ENCODE measurements at places on chromosomes 6 and 20.

DNA sequence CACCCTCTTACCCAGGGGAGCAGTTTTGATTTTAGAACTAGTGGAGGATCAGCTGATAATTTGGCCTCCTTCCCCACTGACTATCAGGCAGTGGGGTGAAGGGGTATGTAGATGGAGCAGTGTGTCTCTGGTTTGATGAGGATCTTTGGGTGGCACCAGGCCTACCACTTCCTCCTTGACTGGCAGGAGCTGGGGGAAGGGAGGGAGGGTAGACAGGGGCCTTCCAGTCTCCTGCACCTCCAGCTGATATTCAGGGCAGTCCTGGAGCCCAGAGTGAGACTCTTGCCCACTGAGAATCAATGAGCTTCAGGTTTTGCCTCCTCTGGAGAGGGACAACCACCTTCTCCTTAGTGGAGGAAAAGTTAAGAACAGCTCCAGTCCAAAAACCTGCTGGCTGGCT is 3.2 kb downstream of the DEF6 start:
- DNase-seq: peak; percentile 42

GRCh38 chr20:61056627-61057442 is 195.2 kb upstream of the CDH4 start:
- no peak for DNase-seq

DNA sequence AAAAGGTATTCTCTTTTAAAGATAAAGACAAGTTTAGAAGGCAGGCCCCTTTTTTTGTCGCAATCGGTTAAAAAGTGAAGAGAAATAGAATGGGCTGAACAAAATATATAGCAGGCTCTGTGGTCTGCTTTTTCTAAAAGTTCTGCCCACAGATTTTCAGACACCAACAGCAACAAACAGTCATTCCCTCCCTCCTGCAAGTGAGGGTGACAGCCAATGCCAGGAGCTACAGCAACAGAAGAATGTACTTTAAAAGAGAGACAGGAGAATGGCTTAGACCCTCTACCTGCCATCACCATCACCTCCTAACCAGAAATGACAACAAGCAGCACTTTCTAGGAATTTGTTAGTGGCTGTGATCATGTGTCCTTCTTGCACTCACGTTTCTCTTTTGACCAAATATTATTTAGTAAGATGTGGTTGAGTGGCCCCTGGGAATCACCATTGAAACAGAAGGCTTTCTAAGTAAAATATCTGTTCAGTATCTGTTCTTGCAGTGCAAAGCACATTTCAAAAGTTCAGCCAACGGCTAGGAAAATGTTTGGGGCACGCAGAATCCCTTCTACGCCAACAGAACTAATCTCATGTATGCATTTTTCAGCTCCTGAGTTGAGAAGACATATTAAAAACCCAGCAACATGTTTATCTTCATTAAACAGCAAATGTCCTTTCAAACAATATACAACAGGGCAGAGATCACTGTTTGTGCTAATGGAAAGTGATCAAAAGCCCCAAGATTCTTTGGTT is 248.5 kb downstream of the ATXN1 start:
- no peak for DNase-seq

- no peak for DNase-seq
Measured at GRCh38 chr20:24679448-24680047, 210.1 kb downstream of the SYNDIG1 start.

GRCh38 chr20:24917797-24918578 is 31.1 kb upstream of the CST7 start:
- DNase-seq: peak; percentile 60

- DNase-seq: peak; percentile 37
Measured at GRCh38 chr20:8132484-8133309, 631 bp downstream of the PLCB1 start.

DNA sequence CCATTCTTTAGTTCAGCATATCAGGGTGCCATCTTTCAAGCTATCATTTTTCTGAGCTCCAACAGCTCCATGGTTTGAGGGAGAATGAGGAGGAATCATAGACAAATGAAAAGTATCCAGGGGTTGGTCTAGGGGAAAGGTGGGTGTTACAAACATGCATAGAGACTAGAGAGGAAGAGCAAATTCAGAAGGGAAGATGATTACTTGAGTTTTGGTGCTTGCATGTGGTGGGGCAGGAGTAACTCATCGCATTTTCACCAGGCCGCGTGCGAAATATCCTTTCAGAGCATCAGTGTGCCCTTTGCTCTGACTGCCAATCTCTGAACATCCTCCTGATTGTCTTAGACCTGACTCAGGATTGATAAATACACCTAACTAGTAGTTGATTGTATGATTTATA is 7.7 kb upstream of the BICRAL start:
- DNase-seq: peak; percentile 45

GRCh38 chr6:35413911-35414310 is 38.2 kb upstream of the FANCE start:
- no peak for DNase-seq

DNA sequence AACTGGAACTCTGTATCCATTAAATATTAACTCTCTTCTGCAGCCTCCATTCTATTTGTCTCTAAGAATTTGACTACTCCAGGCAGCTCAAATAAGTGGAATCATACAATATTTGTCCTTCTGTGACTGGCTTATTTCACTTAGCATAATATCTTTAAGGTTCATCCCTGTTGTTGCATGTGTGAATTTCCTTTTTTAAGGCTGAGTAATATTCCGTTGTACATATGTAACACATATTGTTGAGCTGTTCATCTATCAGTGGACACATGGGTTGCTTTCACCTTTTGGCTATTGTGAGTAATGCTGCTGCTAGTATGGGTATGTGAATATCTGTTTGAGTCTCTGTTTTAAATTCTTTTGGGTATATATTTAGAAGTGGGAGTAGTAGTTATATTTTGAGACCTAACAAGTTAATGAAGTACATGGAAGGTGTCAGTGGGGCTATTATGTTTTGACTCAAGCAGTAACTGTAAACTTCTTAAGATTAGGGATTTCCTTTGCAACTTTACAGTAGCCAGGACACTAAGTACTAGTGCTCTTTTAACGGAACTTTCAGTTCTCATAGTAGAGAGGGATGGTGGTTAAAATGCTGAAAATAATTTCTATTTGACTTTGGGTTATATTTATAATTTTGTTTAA is 29.7 kb upstream of the TMEM217 start:
- no peak for DNase-seq

DNA sequence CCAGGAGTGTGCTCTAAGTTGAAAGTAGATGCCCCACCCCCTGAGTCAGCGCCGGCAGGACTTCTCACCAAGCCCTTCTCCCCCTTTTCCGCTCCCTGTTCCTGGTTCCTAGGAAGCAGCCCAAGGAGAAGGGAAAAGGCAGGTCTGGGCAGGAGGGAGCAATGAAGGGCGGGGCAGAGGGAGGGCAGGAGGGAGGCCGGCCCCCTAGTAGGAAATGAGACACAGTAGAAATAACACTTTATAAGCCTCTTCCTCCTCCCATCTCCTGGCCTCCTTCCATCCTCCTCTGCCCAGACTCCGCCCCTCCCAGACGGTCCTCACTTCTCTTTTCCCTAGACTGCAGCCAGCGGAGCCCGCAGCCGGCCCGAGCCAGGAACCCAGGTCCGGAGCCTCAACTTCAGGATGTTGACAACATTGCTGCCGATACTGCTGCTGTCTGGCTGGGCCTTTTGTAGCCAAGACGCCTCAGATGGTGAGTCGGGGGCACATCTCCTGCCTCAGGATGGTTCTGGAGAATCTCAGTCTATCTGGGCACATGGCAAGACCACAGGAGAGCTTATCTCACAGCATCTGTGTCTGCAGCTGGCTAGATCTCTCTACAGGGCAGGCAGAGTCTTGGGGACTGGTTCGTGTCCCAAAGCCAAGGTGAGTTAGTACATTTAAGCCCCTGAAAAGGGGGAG is at the start of gene PROCR:
Gene PROCR, plus strand, starts transcription at position 320 of the 681 bp plus-strand sequence. Its CDS starts 83 bp downstream, at position 403.
- DNase-seq: peak; percentile 32

DNA sequence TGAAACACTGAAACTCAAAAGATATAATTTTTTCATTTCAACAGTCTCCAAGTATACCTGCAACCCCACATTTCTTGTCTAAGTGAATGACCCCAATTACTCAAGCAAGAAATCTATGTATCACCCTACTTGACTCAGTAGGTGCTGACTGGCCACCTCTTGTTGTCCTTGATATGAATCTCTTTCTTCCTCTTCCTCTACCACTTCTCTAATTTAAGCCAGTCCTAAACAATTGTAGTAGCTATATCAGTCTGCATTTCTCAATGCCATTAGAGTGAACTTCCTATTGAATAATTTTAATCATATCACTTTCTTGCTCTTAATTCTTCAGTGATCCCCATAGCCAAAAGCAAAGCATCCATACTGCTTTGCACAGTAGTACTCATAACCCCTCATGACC is 93.2 kb downstream of the NKAIN2 start:
- no peak for DNase-seq

GRCh38 chr6:126033696-126034095 is 47.4 kb downstream of the TRMT11 start:
- no peak for DNase-seq

GRCh38 chr6:163962627-163963117 is 548.2 kb downstream of the QKI start:
- DNase-seq: no peak

DNA sequence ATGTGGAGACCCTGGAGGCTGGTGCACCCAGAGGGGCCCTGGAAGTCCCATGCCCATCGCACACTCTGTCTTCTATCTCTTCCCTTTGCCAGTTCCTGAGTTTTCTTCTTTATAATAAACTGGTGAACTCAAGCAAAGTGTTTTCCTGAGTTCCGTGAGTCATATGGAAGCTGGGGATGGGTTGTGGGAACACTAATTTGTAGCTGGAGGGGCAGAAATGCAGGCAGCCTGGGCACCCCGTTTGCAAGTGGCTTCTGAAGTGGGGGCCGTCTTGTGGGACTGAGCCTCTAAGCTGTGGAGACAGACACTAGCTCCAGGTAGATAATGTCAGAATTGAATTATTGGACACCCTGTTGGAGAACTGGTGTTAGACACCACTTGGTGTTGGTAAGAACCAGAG is 3.2 kb upstream of the PPP1R3G start:
- DNase-seq: no peak

DNA sequence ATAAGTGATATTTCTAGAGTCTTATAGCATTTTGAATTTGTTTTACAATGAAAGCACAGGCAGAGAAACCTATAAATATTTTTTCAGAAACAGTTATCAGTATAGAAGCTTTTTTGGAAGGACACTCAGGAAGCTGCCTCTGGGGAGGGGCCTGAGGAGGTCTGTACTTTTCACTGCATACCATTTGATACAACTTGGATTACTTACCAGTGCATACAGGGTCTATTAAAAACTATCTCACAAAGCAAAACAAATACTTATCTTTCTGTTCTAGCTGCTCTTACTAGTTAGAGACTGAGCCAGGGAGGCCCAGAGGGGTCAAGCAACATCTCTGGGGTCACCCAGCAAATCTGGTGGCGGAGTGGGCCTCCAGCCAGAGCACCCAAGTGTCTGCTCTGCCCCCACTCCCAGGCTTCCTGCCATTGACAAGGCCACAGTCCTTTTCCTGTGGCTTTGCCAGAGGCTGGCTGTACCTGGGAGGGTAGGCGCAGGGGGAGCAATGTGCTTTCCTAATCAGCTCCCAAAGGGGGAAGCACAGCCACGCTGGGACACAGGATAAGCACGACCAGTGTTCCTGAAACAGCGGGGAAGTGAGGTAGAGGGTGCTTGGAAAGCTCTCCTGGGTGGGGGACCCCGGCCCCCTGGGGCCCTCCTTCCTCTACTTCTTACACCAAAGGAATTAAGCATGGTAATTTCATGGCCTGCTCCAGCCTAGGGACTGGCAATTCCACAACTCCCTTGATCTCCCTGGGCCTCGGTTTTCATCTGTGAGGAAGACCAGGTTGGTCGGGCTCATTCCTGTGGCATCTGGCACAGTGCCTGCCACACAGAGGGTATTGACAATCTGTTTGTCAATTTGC is 7.8 kb downstream of the TCF15 start:
- DNase-seq: no peak

GRCh38 chr6:167974640-167975344 is 22.7 kb upstream of the KIF25 start:
- no peak for DNase-seq

DNA sequence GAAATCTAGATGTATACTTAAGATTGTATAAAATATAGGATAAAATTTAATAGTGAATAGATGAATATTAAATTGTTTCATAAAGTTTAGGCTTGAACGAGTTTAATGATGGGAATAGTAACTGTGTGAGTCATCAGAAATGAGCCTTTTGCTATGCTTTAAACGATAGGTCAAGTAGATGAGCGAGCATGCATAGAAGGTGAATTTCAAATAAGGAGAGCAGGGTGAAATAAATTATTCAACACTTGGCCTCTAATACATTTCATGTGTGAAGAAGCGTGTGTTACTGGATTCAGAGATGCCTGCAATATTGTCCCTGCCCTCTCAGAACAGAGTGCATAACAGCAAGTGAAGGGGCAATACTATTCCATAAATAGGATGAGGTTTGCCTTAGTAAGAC is 74.4 kb upstream of the EYA4 start:
- no peak for DNase-seq

- no peak for DNase-seq
Measured at GRCh38 chr20:48695738-48696137, 132.1 kb downstream of the PREX1 start.

DNA sequence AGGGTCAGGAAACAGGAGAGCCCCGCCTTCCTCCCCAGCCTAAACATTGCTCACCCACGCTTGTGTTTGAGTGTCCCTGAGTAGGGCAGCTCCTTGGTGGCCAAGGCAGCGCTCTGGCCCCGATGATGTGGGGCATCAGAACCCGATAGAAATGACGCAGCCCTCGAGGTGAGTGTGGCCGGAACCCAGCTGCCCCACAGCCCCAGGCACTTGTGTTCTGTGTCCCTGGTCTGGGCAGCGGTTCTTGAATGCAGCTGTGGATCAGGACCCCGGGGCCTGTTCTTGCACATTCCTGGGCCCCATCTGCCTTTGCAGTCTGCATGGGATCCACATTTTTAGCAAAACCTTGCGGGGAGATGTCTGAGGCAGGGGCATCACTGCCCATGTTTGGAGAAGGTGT is 12.8 kb downstream of the RBM38 start:
- no peak for DNase-seq

DNA sequence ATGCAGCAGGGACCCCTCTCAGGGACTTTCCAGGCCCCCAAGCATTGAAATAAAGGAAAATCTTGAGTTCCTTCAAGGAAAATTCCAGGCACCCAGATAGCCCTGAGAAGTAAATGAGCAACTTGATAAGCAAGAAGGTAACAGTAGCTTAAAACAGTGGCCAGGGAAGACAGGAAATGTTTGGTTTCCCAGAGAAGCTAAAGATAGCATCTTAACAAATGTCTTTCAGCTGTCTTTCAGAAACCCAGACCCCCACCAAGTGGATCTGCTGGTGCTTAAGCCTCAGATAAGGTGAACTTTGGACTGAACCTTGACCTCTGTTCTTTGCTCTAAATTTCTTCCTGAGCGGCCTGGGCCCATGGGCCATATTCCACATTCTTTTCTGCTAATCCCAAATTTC is 117.8 kb upstream of the CST7 start:
- no peak for DNase-seq

GRCh38 chr20:37636977-37637376 is 56.9 kb upstream of the CTNNBL1 start:
- no peak for DNase-seq

- DNase-seq: peak; percentile 33
Measured at GRCh38 chr6:53361549-53362031, 12.8 kb upstream of the ELOVL5 start.
